A549 (cell line): ENCODE measurements at places on chromosomes 16 and 17. TPM values are rescaled to one million over a fixed set of nuclear protein-coding genes. Genes with fewer than 3 reads are reported as not detected.

DNA sequence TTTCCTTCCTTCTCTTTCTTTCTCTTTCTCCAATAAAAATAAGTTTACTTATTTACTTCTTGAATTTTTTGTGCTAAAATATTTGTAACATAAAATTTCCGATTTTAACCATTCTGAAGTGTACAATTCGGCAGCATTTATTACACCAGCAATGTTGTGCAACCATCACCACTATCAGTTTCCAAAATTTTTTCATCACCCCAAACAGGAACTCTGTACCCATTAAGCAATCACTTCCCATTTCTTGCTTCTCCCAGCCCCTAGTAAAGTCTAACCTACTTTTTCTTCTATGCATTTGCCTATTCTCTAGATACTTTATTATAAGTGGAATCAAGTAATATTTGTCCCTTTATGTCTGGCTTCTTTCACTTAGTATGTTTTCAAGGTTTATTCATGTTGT lies 2.5 kb upstream of the HP start:
- DNase-seq, result no peak

Gene PRSS53
- polyA plus RNA-seq, result 1.2 to 1.7 TPM (median 1.5 TPM) in 3 replicates

GRCh38 chr17:51144266-51145022 lies 8.9 kb upstream of the NME1 start:
- no peak for DNase-seq

Gene LPCAT2
- 6.0 to 8.0 TPM (median 7.4 TPM) in 3 replicates for polyA plus RNA-seq

DNA sequence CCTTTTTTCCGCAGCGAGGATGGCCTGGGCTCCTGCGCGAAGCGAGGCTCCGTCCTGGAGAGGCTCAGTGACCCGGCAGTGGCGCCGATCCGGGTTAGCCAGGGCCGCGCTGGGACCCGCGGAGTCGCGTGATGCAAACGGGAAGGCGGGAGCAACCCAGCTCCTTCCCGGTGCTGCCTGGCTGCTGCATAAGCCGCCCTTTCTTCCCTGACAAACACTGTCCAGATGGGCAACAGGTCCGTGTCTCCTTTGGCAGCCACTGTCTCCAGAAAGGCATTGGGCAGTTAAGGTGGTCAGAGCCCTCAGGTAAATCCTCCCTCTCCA lies 21.8 kb upstream of the ZNHIT3 start:
- DNase-seq, result no peak

DNA sequence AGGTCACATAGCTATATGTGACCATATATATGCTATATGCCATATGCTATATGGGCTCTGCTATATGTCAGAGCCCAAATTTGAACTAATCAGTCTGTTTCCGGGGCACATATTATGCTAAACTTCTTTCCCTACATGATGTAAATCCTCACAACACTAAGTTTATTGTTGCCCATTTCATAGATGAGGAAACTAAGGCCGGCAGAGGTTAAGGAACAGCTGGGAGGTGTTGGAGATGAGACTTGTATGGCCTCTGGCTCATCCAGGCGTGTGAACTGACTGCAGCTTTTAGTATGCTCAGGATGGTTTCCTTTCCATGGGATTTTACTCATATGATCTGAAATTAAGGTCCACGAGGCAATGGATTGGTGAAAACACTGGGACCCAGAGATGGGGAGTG lies 17.5 kb upstream of the CNOT1 start:
- DNase-seq, result no peak

Gene DCAKD
- 17.4 to 18.7 TPM (median 18.2 TPM) in 3 replicates for polyA plus RNA-seq

Gene SHCBP1
- 45.2 to 49.9 TPM (median 46.0 TPM) in 3 replicates for polyA plus RNA-seq

GRCh38 chr16:5187402-5187952 lies 89.9 kb upstream of the EEF2KMT start:
- no peak for DNase-seq

Gene PRSS27
- polyA plus RNA-seq, result 0.62 to 1.3 TPM (median 1.2 TPM) in 3 replicates

GRCh38 chr16:86022381-86022960 lies 123.5 kb downstream of the IRF8 start:
- DNase-seq, result no peak

Gene CA4
- 0.11 TPM in 1 of 3 replicates, not detected in the others for polyA plus RNA-seq

DNA sequence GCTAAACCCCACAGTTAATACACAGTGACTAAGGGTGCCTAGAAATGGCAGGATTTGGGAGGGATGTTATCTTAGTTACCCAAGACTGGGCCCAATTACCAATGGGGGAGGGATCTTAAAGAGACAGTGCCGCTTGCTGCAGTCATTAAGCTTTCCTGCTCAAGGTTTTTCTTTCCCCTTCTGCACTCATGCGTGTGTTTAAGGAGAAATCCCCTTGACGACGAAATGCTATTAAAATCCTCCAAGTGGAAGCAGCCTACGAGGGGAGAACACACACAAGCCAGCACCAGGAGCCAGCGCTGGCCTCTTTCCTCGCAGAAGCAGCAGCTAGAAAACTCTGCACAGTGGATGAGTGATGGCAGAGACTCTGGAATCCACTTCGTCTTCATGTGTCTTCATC lies 22.0 kb downstream of the SALL1 start:
- DNase-seq, result no peak

GRCh38 chr17:66692421-66692690 lies 142.6 kb upstream of the CACNG5 start:
- DNase-seq, result no peak

GRCh38 chr16:30609926-30610839 lies at the start of gene ZNF689:
ZNF689 (minus strand) TSS chr16:30610389; CDS start chr16:30610041, 348 bp downstream.
- DNase-seq, result peak; percentile 98

Gene RAB26
- 5.7 to 7.3 TPM (median 6.7 TPM) in 3 replicates for polyA plus RNA-seq

- no peak for DNase-seq
Measured at GRCh38 chr16:3098459-3099394, at the start of gene ZSCAN10. ZSCAN10 (minus strand) TSS chr16:3099294; CDS start chr16:3092937, 6,357 bp downstream.

DNA sequence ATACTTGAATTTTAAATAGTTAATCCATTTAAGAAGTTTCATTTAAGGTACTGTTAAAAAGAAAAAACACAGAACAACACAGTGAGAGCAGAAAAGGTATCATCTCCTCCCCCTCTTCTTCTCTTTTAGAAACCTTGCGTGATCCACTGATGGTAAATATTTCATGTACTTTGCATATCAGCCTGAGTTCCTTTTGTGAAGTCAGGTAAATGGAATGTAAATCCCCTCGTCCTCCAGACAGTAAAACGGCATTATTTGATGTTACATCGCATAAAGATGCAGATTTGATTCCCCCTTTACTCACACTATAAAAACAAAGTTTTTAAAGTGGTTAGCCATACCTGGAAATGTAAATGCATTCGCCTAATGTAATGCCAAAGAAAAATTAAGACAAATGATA lies 234.4 kb downstream of the WWOX start:
- DNase-seq, result no peak

- DNase-seq, result no peak
Measured at GRCh38 chr17:44473367-44473766, 29.8 kb downstream of the GPATCH8 start.

DNA sequence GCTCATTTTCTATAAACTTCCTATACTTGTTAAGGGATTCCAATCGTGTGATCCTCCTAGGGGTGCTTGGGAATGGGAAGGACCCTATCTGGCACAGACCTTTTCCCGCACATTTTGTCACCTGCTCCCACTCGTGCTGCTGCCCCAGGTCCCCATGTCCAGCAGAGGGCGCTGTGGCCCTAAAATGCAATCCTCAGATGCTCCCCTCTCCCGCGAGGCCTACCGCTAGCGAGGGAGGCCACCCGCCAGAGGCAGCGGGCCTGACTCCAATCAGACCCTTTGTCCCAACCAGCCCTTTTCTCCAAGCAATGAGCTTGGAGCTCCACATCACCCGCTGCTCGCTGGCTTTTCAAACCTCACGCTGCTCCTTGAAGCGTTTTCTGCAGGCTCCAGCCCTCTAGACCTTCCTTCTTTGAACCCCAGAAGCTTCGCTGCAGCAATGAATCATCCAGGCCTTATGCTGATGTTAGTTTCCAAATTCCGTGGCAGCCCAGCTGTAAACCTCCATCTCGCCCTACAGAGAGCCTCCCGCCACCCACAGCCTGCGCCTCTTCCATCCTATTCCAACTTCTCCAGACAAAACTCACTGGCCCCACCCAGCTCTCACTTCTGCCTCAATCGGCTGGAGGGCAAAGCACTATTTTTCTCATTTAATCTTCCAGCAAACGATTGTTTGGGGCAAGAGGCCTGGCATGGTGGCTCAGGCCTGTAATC lies 23.6 kb upstream of the FZD2 start:
- peak; percentile 99 for DNase-seq

DNA sequence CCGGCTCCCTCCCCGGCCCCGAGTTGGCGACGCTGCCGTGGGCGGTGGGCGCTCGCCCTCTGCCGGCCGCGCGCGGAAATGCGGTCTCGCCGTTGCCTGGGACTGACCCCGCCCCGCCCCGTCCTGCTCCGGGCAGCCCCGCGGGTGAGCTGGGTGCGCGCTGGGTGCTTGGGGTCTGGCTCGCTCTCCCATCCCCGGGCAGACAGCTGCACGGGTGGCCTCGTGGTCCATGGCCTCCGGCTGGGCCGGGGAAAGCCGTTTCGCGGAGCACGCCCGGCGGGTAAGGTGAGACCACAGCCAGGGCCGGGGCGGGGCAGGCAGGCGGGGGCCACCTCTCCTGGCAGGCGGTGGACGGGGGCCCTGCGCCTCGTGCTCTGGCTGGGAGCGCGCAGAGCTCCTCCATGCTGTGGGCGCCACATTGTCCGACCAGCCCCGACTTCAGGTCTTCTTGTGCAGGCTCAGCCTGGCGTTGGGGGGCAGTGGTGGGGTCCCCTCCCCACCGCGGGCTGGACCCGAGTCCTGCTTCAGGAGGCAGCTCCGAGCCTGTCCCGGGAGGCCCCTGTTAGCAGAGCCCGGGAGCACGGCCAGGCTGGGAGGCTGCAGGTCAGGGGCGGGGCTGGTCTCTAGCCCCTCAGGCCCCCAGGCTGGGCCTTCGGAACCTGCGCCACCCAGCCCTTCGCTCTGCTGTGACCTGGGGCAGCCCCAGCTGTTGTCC lies 7.0 kb upstream of the C1QTNF8 start:
- no peak for DNase-seq
